ENCODE measurements at places on chromosomes 3 and 15.

GRCh38 chr15:27059610-27060202 is 88.7 kb downstream of the GABRG3 start:
- peak; percentile 10 for DNase-seq

- DNase-seq, result no peak
Observed at GRCh38 chr3:166190360-166190759, 353.1 kb upstream of the BCHE start.

GRCh38 chr3:150605998-150606641 is 3.0 kb downstream of the SELENOT start:
- DNase-seq, result no peak

- DNase-seq, result no peak
Observed at GRCh38 chr15:44736181-44736765, at the start of gene TRIM69. Gene TRIM69, plus strand, starts transcription at chr15:44736528. Its CDS starts 177 bp downstream, at chr15:44736705.

- DNase-seq, result no peak
Observed at GRCh38 chr3:152696962-152697361, 138.0 kb upstream of the P2RY1 start.

DNA sequence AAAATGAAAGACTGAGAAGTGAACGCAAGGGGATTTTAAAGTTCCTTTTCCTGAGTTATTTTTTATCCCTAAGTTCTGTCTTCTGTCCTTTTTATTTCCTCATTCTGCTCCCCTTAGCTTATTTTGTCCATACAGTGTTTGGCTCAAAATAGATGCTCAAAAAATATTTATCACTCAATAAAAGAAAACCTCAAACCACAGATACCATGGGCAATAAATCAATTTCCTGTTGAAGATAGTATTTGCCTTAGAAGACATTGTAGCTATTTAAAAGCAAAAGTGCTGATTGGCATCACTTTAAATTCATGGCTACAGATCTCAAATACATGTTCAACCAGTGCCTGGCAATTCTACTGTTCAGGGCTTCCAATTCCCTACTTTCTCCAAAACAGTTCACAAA is 316.5 kb upstream of the ADAMTS9 start:
- no peak for DNase-seq

- no peak for DNase-seq
Observed at GRCh38 chr3:101155825-101156224, 162.6 kb upstream of the ABI3BP start.

- DNase-seq, result no peak
Observed at GRCh38 chr15:81516461-81516860, 142.4 kb upstream of the TMC3 start.

- no peak for DNase-seq
Observed at GRCh38 chr15:101246824-101247745, 4.8 kb downstream of the CHSY1 start.

DNA sequence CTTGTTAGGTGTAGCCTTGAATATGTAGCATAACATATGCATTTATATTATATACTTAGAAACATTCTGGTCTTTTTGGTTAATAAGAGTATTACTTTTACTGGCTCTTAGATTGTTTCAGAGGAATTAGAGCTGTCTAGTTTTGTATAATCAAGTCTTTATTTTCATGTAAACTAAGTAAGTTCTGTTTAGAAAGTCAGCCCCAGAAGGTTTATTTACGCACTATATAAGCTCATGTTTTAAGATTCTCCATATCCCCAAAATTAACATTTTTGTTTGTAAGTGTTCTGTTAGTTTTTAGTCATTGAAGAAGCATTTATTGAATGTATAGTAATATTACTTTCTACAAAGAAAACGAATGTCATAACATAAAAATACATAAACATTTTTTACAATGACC is 158.1 kb downstream of the HCN4 start:
- DNase-seq, result no peak

- no peak for DNase-seq
Observed at GRCh38 chr15:98743177-98743576, 94.8 kb downstream of the IGF1R start.

- DNase-seq, result no peak
Observed at GRCh38 chr3:51974277-51974962, 444 bp upstream of the ABHD14A start.

- no peak for DNase-seq
Observed at GRCh38 chr3:125109536-125109925, 53.7 kb upstream of the HEG1 start.

GRCh38 chr3:140051019-140051957 is 116.3 kb downstream of the CLSTN2 start:
- DNase-seq, result no peak

DNA sequence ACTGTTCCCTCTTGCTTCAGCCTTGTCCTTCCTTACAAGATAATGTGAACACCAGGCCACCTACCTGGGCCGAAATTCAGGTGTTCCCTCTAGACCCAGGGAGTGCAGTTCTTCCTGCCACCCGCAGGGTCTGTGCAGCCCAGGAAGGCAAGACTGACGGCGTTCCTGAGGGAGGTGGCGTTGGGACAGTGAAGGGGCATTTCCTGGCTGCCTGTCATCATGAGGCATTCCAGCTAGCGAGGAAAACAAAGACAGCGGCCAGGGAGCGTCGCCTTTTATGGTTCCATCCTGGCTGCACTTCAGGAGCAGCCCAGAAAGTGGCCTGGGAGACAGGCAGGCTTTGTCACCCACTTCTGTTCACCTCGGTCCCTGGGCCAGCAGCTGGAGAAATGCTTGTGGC is 84.8 kb upstream of the WNT5A start:
- no peak for DNase-seq

DNA sequence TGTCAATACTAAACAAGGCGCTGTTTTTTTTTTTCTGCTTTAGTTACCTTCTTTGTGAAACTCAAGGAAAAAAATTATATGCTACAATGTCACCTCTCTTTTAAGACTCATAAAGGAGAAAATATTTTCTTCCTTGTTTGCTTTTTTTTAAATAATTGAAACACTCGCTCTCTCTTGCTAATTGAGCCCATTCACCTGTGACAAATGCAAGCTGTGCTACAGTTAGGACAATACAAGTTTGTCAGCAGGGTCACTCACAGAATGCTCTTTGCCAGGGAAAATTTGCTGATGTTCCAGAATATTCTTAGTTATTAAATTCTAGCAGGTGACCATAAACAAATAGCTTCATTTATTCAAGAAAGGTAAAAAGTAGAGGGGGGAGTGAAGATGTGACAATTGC is 375.9 kb upstream of the DPPA4 start:
- DNase-seq, result no peak

- no peak for DNase-seq
Observed at GRCh38 chr3:89315750-89316470, 208.5 kb downstream of the EPHA3 start.

GRCh38 chr15:58741032-58741431 is 8.5 kb downstream of the ADAM10 start:
- DNase-seq, result no peak

GRCh38 chr15:67925182-67925581 is 85.3 kb upstream of the RNU6-1 start:
- no peak for DNase-seq

- no peak for DNase-seq
Observed at GRCh38 chr15:33064878-33065277, 129.6 kb downstream of the FMN1 start.

DNA sequence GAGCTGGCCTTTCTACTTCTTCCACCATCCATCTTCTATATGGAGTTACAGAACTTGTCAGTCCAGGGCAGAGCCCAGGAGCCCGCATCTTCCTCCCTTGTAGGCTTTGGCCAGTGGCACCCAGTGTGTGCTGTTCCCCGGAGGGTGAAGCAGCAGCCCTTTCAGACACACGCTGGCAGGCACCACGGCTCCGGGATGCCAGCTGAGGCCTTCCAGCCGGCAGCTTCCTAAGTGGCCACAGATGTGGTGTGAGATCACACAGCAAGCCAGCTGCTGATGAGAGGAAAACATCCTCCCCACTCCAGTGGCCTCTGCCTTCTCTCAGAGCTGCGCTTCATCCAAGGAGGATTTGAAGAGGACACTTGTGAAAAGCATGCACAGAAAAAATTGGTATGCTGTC is 24.1 kb downstream of the CRABP1 start:
- DNase-seq, result no peak

- DNase-seq, result no peak
Observed at GRCh38 chr15:95975212-95975611, 355.3 kb upstream of the NR2F2 start.

GRCh38 chr3:107619549-107619948 is 96.8 kb downstream of the BBX start:
- no peak for DNase-seq

GRCh38 chr15:31080591-31081014 is 20.9 kb downstream of the TRPM1 start:
- DNase-seq, result no peak

DNA sequence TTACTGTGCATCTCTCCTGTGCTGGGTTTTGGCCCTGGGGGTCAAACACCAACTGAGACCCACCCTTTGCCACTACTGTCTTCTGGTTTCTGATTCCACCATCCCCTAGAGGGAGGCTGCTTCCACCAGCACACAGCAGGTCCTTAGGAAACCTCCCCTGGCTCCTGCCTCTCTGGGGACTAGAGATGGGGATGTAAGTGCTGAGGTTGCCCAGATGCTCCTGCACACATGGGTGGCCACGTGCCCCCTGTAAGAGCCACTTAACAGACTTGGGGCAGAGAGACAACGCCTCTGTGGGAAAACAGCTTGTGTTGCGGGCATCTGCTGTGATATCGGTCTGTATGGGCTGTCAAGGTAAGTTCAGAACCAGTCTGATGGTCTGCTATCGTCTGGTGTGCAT is 83.4 kb downstream of the ATP2B2 start:
- DNase-seq, result no peak

GRCh38 chr3:188759336-188760005 is 412.3 kb upstream of the TPRG1 start:
- no peak for DNase-seq

GRCh38 chr3:105368566-105369499 is 2.1 kb downstream of the ALCAM start:
- peak; percentile 20 for DNase-seq

Measured in NCI-H1930 (cell line).